ENCODE measurements at places on chromosomes 5 and 9.

GRCh38 chr5:168251259-168251658, 40.2 kb upstream of the WWC1 start:
- DNase-seq: no peak

GRCh38 chr5:84274585-84275468, 109.9 kb downstream of the EDIL3 start:
- DNase-seq: no peak

GRCh38 chr5:135234666-135235401, 164.2 kb downstream of the MACROH2A1 start:
- no peak for DNase-seq

DNA sequence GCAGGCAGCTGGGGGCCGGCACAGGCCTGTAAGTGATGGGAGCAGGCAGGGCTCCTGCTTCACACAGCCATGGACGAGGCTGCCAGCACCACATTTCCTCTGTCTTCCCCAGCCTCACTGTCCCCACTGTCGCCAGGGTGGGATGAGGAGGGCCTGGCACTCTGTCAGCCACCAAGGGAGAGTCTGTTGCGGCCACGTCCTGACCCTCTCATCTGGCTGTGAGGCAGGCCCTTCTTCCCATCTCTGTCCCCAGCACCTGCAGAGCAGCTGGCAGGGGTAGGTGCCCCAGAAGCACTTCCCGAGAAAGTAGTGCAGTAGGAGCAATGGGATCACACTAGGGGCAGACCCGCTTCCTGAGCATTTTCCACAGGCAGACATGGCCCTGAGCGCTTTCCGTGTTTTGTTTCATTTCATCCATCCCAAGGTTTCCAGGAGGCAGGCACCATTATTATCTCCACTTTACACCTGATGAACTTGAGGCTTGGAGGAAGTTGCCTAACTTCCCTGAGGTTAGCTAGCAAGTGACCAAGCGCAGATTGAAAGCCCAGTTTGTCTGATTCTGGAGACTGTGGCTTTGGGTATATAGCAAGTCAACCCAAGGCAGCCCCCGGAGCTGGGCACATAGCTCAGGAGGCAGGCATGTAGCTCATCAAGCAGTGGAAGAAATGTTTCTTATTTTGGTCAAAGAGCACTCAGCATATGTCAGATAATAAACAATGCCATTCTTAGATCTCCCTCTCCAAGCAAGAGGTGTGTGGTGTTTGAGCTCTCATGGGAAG, 202.4 kb downstream of the DAB2IP start:
- DNase-seq: no peak

DNA sequence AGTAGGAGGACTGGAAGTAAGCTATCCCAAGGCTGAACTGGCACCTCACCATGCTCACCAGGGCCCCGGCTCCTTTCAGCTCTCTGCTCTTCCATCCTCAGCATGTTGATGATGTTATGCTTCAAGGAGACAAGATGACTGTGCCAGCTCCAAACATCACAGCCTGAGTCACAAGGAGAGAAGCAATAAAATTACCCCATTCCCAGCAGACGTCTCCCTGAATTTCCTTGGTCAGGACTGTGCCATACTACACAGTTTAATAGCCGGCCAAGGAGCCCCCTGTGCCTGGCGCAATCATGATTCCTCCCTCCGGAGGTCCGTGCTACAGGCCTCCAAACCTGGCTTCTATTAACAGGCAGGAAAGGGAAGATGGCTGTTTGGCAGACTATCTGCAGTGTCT, 51.2 kb upstream of the ROR2 start:
- DNase-seq: no peak

GRCh38 chr5:37208883-37209797, 40.0 kb downstream of the CPLANE1 start:
- no peak for DNase-seq

DNA sequence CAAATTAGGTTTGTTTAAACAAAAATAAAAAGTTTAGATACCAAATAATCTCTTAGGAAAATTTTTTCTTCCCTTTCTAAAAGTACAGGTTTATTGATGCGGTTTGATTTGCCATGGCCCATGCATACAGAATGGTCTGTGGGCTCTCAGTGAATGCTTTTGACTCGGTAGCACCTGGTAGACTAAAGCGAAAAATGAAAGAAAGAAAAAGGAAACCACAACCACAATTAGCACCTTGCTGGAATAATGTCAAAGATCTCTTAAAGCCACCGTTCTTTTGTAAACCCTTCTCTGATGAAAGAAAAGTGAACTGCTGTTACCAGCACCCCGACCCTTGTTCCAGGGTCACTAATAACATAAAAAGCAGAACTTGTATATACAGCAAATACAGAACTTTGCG, 157.9 kb downstream of the NFIB start:
- no peak for DNase-seq

GRCh38 chr5:101206534-101206933, 303.5 kb upstream of the ST8SIA4 start:
- DNase-seq: no peak

Measured in activated CD4-positive, CD25-positive, alpha-beta regulatory T cell (primary cell).